ENCODE measurements at places on chromosomes 5 and 9. TPM values are rescaled to one million over a fixed set of nuclear protein-coding genes. Genes with fewer than 3 reads are reported as not detected.

The TAL2 gene
- total RNA-seq: not detected

The PHF24 gene
- total RNA-seq: 0.28 TPM

The PLPP7 gene
- total RNA-seq: 19.4 TPM

The INSL4 gene
- total RNA-seq: not detected

The SLC36A1 gene
- 5.1 TPM for total RNA-seq

The ARHGEF39 gene
- 3.6 TPM for total RNA-seq

The C1QTNF2 gene
- 0.28 TPM for total RNA-seq

The TUSC1 gene
- total RNA-seq: 8.4 TPM

All from regular cardiac myocyte (primary cell).